NCI-H2171 (cell line): ENCODE measurements at places on chromosomes 1 and 21.
A peak's percentile ranks its signal among the peaks of the same experiment; 100 is the strongest.

DNA sequence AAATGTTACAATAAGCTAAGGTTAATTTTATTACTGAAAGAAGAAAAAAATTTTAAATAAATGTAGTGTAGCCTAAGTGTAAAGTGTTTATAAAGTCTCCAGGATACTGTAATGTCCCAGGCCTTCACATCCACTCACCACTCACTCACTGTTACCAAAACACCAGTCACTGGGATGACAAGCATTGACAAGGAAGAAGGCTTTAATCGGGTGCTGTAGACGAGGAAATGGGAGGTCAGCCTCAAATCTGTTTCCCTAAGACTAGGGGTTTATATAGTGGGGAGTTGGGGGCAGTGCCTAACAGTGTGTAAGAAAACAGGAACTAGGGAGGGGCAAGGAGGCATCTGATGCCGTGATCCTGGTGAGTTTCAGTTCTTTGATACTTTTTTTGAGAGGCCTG is 69.4 kb downstream of the CHRM3 start:
- no peak for DNase-seq

DNA sequence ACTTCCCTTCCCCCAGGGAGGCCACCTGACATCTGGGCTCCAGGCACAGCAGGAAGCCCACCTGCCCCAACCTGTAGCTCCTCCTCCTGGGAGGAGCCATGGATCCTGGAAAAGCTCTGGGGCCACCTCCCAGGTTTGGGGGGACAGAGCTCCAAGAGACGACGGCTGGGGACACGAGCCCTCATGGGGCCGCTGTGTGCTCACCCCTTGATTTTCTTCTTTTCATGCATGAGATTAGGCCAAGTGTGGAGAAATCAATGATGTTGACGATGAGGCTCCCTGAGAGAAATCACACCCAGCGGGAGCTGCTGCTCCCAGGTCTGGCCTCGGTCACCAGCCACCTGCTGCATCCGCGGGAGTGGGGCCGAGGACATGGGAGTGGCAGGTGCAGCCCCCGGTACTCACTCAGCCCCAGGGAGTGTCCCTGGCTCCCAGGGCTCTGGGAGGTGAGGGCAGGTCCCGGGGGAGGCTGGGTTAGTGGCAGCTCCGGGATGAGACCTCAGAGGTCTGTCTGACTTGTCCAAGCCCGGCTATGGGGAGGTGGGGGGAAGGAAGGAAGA is 8.7 kb downstream of the TNFRSF14 start:
- DNase-seq, result peak; percentile 56

- DNase-seq, result no peak
Observed at GRCh38 chr21:45917241-45917640, 64.3 kb upstream of the COL6A1 start.

DNA sequence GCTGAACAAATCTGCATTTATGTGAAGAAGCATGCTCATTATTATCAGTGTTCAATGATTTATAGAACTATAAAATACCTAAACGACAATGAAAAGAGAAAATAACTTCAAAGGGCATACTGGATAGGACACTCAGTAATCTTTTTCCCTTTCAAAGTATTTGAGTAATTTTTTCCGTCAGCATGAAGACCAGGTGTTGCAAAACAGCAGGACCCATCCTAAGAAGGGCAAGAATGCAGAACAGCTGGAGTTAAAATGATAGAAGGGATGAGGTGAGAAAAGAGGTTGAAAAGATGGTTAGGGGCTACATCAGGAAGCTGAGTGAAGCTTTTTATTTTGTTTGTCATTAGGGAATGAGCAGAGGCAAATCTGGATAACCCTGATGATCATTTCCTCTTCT is 7.1 kb upstream of the RGS18 start:
- no peak for DNase-seq

DNA sequence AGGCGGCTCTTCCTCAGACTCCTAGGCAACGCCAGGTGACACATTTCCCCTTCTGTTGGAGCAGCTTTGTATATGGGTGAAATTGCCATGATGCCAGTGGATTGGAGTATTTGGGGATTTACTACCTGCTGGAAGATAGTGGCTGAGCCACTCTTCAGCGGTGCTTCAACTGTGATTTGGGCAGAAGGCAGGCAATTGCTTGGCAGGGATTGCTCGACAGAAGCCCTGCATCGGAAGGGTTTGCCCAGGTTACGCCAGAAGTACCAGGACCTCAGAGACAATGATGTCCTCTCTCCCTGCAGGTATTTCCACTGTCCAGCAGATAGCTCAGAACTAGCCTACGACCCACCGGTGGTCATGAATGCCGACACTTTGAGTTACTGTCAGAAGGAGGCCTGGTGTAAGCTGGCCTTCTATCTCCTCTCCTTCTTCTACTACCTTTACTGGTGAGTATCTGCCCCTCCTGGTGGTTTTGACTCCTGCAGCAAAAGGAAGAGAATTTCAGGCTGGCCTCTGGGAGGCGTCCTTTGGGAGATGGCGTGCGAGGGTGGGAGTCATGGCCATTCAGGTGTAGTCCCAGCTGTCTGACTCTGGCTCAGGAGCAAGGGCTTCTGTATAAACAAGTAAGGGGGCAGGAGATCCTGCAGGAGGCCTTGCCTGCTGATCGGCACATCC is 118.3 kb downstream of the CNIH3 start:
- DNase-seq, result no peak

DNA sequence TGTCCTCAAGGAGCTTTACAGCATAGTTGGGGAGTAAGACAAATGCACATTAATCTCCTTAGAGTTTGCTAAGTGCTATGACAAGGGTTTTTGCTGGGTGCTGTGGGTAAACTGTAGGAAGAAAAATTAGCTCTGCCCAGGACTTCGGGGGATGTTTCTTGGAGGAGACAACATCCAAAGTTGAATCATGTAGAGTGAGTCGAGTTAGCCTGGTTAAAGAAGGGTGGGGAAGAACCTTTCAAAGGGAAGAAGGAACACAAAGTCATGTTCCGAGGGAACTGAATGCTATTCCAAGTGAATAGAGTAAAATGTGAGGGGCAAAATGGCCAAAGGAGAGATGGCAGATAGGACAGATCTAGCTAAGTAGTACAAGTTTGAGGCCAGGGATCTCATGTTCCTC is 17.1 kb downstream of the SPRTN start:
- no peak for DNase-seq

DNA sequence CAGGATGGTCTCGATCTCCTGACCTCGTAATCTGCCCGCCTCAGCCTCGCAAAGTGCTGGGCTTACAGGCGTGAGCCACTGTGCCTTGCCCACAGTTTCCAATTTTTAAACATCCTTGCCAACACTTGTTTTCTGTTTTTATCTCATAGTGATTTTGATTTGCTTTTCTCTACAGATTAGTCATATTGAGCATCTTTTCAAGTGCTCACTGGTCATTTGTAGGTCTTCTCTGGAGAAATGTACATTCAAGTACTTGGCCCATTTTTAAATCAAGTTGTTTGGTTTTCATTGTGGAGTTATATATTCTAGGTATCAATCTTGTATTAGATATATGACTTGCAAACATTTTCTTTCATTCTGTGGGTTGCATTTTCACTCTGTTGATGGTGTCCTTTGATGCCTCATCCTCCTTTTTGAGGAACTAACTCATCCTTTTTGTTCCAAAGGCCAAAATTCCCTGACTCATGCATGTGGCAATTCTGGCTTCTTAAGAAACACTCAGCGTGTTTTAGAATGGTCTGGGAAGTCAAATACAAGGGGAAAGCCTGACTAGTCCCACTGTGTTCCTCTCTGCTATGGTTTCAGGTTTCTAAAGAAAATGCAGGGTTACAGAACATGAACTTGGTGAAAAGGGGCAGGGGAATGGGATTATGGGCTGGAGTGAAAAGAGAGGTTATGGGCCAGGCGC is 37.3 kb downstream of the PTAFR start:
- no peak for DNase-seq

DNA sequence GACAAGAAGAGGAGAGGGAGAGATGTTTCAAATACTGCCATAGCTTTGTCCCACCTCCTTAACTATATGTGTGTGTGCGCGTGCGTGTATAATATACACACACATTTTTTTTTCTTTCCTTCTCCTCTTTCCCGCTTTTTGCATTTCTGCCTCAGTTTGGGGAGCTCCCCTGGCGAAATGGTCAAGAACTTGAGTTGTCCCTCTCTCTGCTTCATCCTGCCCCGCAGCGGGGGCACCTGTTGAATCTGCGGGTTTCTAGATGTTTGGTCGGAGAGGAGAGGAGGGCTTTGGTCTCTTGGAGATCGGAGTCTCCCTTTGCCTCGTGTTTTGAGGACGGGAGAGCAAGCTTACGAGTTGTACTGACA is 504 bp downstream of the SCCPDH start:
- peak; percentile 52 for DNase-seq

- no peak for DNase-seq
Observed at GRCh38 chr1:83834621-83835264, 164.2 kb downstream of the TTLL7 start.

- no peak for DNase-seq
Observed at GRCh38 chr1:52195161-52195560, 53.3 kb downstream of the ZFYVE9 start.

- no peak for DNase-seq
Observed at GRCh38 chr1:178694923-178695525, 30.0 kb upstream of the RALGPS2 start.

DNA sequence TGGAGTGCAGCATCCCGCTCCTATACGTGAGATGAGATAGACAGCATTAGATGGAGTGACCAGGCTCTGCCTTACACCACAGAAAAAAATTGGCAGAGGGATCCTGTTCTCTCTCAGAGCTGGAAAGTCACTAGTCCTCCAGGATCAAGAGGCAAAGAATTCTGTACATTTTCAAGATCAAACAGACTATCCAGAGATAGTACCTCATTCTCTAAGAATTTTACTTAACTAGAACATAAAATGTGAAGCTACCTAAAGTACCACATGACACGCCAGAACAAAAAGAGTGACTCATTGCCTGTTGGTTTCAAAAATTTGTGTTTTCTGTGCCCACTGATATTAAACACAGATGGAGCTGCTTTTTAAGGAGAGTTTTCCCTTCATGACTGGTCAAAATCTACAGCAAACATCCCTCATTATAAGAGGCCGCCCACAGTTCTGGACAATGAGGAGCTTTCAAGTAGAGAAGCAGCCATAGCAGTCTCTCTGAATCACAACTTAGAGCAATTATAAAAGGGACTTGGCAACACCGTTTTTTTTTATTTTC is 32.3 kb downstream of the CD160 start:
- DNase-seq, result no peak

- no peak for DNase-seq
Observed at GRCh38 chr21:44765231-44766013, 36.2 kb downstream of the UBE2G2 start.
